K562 (cell line): ENCODE measurements at places on chromosomes 13 and 19. TPM values are rescaled to one million over a fixed set of nuclear protein-coding genes. Genes with fewer than 3 reads are reported as not detected.

DNA sequence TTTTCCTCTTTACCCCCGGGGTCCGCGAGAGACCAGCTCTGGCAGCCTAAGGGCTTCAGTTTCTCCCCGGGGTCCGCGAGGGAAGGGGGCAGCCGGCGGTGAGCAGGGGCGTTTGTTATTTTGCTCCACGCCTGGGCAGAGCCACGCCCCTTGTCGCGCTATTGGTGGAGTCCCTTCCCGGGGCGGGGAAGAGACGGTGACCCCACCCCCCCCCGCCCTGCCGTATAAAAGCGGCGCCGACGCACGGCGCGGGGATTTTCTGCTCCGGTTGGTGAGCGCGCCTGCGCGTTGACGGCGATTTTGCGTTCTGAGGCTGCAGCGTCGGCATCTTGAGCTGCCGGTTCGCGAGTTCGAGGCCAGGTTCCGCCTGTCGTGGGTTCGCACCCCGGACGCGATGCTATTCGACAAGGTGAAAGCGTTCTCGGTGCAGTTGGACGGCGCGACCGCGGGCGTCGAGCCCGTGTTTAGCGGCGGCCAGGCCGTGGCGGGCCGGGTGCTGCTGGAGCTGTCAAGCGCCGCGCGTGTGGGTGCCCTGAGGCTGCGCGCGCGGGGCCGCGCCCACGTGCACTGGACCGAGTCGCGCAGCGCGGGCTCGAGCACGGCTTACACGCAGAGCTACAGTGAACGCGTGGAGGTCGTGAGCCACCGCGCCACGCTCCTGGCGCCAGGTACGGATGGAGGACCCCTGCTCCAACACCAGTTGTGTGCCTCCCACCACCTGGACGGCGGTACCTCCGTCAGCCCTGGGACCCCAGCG is at the start of gene ARRDC2:
Gene ARRDC2 (plus strand): TSS at position 254 of the 757 bp plus-strand sequence. CDS start 141 bp downstream, at position 395.
- DNase-seq, result peak; percentile 72
- H3K27me3 ChIP-seq, result no peaks in the 10 kb centered on the region
- H3K4me1 ChIP-seq, result peaks cover 37% of the 10 kb centered on the region
- H3K4me3 ChIP-seq, result peak within 1 kb of the TSS; percentile 27
- peak within 1 kb of the TSS; percentile 43; the same call in 2 of the 3 replicates for H3K27ac ChIP-seq

DNA sequence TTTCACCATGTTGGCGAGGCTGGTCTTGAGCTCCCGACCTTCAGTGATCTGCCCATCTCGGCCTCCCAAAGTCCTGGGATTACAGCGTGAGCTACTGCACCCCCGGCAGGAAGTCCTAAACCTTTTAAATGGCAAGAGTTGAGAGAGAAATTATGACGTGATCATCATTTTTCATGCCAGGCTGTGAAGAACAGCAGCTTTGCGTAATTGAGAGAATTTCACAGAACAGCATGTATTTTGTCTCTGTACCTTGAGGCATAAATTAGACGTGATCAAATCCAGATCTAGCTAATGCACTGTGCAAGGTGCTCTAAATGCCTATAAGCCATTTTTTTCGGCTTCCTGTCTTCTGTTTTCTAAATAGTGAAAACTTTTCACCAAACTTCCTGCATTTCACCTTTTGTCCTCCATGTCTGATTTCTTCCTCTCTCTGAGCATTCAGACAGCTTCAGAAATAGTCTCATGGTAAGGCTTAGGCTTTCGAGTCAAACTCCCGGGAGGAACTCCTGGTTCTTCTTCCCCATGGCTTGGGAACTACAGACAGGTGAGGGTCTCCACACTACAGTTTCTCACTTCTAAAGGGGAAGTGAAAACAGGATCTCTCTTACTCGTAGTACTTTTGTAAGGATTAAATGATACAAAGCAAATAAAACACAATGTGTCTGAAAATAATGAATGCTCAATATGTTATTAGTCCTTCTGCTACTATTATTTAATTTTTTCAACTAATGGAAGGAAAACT is 51.0 kb downstream of the WDFY2 start:
- no peak overlapping the region for H3K27ac ChIP-seq
- no peaks in the 10 kb centered on the region for H3K36me3 ChIP-seq
- H3K27me3 ChIP-seq, result no peaks in the 10 kb centered on the region
- H3K4me3 ChIP-seq, result no peak overlapping the region

GRCh38 chr19:32857584-32857983 is 12.0 kb downstream of the SLC7A9 start:
- no peaks in the 10 kb centered on the region for H3K4me1 ChIP-seq
- H3K27me3 ChIP-seq, result peaks cover 10% of the 10 kb centered on the region; the same call in 2 of the 3 replicates
- no peaks in the 10 kb centered on the region for H3K36me3 ChIP-seq

DNA sequence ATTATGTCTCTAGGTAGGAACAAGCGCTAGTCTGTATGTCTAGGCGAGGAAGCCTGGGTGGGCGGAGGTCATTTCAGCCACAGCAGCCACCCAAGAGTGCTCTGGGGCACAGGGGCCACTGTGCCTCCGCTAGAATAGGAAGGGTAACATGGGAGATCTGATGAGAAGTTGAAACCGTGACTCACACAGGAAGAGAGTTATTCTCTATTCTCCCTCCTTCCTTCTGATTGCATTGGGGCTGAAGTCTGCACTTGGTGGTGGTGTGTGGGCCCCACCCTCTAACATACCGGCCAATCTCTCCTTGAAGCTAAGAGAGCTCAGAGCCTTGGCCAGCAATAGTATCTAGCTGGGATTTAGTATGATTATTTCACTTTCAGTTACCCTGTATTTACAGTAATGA is 20.3 kb upstream of the GGACT start:
- H3K27me3 ChIP-seq, result no peaks in the 10 kb centered on the region
- peaks cover 12% of the 10 kb centered on the region for H3K4me1 ChIP-seq
- H3K4me3 ChIP-seq, result no peak overlapping the region
- DNase-seq, result peak; percentile 75
- H3K36me3 ChIP-seq, result no peaks in the 10 kb centered on the region
- peak overlapping the region; percentile 52 for H3K27ac ChIP-seq

- H3K36me3 ChIP-seq, result no peaks in the 10 kb centered on the region
- no peaks in the 10 kb centered on the region for H3K4me1 ChIP-seq
- no peak overlapping the region for H3K27ac ChIP-seq
- peak; percentile 2 for DNase-seq
- H3K4me3 ChIP-seq, result no peak overlapping the region
These were observed 102.9 kb upstream of the STARD13 start for GRCh38 chr13:33388286-33388998.

Gene NFIX
- 23.1 and 26.8 TPM in 2 replicates for total RNA-seq
